GM23248 (cell line): ENCODE measurements at places on chromosomes 2 and 18.

DNA sequence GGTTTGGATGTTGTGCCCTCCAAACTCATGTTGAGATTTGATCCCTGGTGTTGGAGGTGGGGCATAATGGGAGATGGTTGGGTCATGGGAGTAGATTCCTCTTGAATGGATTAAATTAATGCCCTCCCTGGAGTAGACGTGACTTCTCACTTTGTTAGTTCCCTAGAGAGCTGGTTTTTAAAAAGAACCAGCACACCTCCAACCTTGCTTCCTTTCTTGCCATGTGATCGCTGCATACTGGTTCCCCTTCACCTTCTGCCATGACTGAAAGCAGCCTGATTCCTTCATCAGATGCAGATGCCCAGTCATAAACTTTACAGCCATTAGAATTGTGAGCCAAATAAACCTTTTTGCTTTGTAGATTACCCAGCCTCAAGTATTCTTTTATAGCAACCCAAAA lies 21.7 kb downstream of the MTA3 start:
- no peak for DNase-seq

- peak; percentile 91 for DNase-seq
Observed at GRCh38 chr2:171523088-171524017, 1.1 kb downstream of the CYBRD1 start.

GRCh38 chr18:58800582-58800981 lies 64.1 kb upstream of the ZNF532 start:
- DNase-seq = no peak

GRCh38 chr2:129491308-129491707 lies 488.2 kb upstream of the RAB6C start:
- no peak for DNase-seq

- no peak for DNase-seq
Observed at GRCh38 chr2:130729322-130730299, 741 bp downstream of the GPR148 start.

DNA sequence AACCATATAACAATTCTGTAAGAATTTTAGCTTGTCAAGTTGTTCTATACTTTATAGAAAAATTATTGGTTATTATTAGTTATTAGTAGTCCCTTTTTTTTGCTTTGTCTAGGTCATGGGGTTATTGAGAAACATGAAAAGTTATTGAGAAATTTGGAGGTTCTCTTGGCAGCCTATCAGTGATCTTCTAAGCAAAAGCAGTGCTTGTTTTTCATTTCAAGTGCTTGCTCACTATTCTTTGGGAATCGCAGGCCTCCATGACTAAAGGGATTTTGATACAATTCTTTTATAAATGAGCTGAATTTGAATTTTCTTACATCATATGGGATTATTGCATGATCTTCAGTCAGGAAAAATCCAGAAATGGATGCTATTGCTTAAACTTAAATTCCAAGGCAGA lies 25.8 kb downstream of the PLEKHA3 start:
- DNase-seq = no peak

DNA sequence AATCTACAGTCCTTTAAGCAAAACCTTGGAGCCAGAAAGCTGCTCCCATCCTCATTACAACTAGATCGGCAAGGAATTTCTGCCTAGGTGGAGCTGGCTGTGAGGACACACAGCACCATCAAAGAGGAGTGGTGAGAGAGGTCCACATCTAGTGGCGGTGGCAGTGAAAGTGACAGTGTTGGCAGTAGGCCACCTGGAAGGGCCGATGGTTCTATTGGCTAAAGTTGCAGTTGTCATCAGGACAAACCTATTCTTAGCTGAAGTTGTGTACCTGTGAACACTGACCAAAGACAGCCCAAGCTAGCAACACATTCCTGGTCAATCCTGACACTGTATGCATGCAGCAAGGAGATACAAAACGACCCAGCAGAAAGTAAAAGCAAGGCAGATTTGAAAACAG lies 218.1 kb upstream of the CHAC2 start:
- DNase-seq = no peak

DNA sequence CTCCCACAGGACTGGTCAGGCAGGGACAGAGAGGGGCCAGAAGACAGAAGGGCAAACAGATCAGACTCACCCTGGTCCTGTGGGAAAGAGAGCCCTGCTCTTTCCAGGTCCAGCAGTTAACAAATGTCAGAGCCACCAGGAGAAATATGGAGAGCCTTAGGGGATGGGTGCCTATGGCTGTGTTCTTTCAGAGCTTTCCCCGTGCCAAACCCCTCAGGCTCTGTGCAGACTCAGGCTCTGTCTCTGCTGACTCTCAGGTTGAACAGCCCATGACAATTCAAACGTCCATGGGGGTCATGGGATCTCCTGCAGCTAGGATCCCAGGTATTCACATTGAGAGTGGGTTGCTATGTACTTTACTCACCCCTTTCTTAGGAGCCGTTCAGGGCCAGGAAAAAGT lies 120.8 kb upstream of the ERBB4 start:
- no peak for DNase-seq

GRCh38 chr2:1925928-1926327 lies 181.6 kb upstream of the PXDN start:
- DNase-seq = no peak

- no peak for DNase-seq
Observed at GRCh38 chr2:99032001-99032400, 96.0 kb upstream of the CRACDL start.

GRCh38 chr2:234770031-234770506 lies 181.7 kb upstream of the SH3BP4 start:
- peak; percentile 21 for DNase-seq

- peak; percentile 44 for DNase-seq
Observed at GRCh38 chr2:10889651-10890215, 22.0 kb upstream of the KCNF1 start.

DNA sequence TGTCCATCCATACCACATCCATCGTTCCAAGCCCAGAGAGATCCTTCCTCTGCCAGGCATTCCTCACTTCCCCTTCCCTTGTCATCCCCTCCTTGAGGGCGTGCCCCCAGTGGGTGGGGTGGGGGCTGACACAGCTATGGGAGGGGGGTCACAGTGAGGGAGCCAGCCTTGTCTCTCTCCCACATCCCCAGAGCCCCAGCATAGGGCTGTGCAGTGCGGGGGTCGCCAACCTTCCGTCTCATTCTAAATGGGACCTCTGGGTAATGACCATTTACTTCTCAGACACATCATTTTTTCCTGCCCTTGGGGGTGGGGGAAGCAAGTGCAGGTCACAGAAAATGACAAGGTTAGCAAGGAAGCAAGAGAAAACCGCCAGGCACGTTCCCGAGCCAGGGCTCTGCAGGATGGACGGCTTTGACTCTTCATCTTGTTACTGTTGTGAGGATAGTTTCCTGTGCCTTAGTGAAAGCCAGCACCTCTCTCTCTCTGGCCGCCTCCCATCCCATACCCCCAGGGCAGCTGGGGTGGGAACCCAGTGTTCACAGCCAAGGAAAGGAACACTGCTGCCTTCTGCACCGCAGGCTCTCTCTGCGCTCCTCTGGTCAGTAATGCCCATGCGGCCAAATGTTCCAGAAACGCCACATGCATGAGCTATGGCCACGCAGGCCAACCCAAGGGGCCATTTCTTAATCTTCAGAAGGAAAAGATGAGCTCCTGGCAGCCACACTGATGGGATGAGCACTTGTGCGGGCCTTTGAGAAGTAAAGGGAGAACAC lies 22.7 kb upstream of the OTOS start:
- DNase-seq = no peak

DNA sequence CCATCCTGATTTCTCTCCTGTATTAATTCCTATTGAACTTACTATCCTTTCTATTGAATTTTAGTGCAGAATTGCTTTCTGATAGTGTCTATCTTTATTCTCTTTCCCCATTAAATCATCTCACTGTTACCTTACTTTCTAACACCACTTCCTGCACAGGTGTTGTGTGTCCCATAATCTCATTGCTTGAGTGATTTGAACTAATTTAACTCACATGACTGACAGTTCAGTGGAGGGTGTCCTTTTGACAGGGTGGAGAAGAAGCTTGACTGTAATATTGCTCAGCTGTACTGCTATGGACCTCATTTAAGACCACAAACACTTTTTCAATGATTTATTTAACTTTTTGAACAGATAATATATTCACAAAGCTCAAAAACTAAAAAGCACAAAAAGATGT lies 211.8 kb downstream of the NRXN1 start:
- no peak for DNase-seq

GRCh38 chr2:207692206-207693065 lies 19.0 kb upstream of the CCNYL1 start:
- DNase-seq = peak; percentile 47

- peak; percentile 41 for DNase-seq
Observed at GRCh38 chr18:55243255-55243654, 284.0 kb upstream of the CCDC68 start.

DNA sequence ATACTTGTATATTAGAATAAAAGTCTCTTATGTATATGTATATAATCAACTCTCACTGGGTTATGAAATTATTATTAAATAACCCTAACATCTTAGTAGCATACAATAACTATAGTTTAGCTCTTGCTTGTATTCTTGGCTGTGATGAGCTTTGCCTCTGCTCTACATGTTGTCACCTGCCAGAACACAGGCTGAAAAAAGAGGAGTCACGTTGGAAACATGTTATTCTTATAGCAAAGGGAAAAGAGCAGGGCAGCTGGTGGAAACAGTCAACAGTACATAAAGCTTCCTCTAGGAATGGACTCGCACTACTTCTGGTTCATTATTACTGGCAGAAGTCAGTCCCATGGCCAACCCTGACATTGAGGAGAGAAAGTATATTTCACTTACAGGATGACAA lies 362.0 kb upstream of the KYNU start:
- no peak for DNase-seq

GRCh38 chr2:143183804-143184463 lies 54.7 kb downstream of the ARHGAP15 start:
- DNase-seq = no peak

- DNase-seq = peak; percentile 4
Observed at GRCh38 chr2:166592750-166593149, 98.7 kb upstream of the SCN7A start.

DNA sequence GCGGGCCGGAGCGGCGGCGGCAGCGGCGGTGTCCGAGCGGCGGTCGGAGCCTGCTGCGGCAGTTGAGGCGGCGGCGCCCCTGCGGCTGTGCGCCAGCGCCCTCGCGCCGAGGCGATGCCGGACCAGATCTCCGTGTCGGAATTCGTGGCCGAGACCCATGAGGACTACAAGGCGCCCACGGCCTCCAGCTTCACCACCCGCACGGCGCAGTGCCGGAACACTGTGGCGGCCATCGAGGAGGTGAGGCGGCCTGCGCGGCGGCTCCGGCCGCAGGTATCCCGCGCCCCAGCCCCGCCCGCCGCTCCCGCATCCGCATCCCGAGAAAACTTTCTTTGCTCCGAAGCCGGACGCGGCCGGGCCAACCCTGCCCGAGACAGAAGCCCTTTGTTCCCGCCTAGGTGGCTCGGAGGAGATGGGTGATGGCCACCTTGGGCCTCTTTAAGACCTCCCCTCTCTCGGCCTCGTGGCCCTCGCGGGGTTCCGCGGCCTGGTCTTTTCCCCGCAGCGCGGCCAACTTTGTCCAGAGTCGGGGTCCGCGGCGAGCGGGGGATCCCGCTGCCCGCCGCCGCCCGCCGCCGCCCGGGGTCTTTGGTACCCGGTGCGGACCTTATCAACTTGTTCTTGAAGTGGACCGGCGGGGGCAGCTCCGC lies 504 bp downstream of the ASAP2 start:
- peak; percentile 73 for DNase-seq

- peak; percentile 58 for DNase-seq
Observed at GRCh38 chr2:10413991-10414451, 34.1 kb downstream of the ODC1 start.

DNA sequence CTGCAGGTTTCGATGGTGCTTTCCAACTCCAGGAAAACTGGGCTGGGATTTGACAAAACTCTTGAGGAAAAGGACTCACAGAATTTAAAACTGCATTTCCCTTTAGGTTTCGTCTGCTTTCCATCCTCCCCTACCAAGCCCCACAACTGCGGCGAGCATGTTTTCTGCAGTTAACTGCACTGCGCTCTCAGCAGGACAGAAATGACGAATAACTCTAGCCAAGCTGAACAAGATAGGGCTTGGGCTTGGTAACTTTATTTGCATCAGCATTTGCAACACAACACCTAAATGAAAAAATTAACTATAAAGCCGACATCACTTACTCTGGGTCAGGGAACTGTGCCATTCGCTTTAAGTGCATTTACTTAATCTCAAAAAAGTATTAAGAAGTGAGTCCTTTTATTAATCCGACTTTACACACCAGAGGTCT lies 669 bp upstream of the PIKFYVE start:
- DNase-seq = peak; percentile 72

- no peak for DNase-seq
Observed at GRCh38 chr2:196289000-196289399, 117.6 kb upstream of the STK17B start.

GRCh38 chr2:102621630-102622029 lies 2.3 kb downstream of the SLC9A2 start:
- DNase-seq = no peak

- no peak for DNase-seq
Observed at GRCh38 chr18:56445422-56445821, 193.0 kb downstream of the TXNL1 start.
